ENCODE measurements at places on chromosomes 16 and 17.

DNA sequence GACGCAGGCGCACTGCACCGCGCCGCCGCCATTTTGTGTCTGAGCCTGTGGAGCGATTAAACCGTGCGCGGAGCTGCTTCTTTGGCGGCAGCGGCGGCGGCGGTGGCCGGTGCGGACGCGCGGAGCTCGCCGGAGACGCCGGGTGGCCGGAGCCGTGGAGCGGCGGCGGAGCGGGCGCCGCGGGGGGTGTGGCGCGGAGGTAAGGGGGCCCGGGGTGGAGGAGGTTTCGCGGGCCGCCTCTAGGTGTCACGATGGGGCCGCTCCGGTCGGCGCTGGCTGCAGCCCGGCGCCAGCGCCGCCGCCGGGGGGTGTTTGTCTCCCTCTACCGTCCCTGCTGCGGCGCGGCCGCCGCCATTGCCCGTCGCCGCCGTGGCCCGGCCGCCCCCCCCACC lies at the start of gene CTCF:
TSS of gene CTCF (plus strand) at position 1 of the 392 bp plus-strand sequence. CDS start 48,307 bp downstream, outside the sequence.
- no peak for DNase-seq

GRCh38 chr17:8320990-8321389 lies 10.9 kb downstream of the ARHGEF15 start:
- DNase-seq = no peak

GRCh38 chr17:78173097-78173715 lies 4.8 kb downstream of the SYNGR2 start:
- no peak for DNase-seq

GRCh38 chr17:74309902-74310301 lies 16.1 kb upstream of the KIF19 start:
- DNase-seq = no peak

- peak; percentile 61 for DNase-seq
Measured at GRCh38 chr16:9072806-9073341, 18.6 kb upstream of the HAPSTR1 start.

Data from epithelial cell of prostate (primary cell).